ENCODE measurements at places on chromosomes 6 and 20. TPM values are rescaled to one million over a fixed set of nuclear protein-coding genes. Genes with fewer than 3 reads are reported as not detected.

GRCh38 chr20:44171775-44172571, 15.0 kb downstream of the JPH2 start:
- H3K27me3 ChIP-seq: no peaks in the 10 kb centered on the region
- no peak for DNase-seq
- no peaks in the 10 kb centered on the region for H3K4me1 ChIP-seq
- H3K27ac ChIP-seq: no peak overlapping the region
- H3K36me3 ChIP-seq: no peaks in the 10 kb centered on the region

- no peak overlapping the region for H3K4me3 ChIP-seq
- H3K27ac ChIP-seq: no peak overlapping the region
- H3K36me3 ChIP-seq: no peaks in the 10 kb centered on the region
- peaks cover 3% of the 10 kb centered on the region for H3K4me1 ChIP-seq
Measured at GRCh38 chr20:43450841-43451799, 6.6 kb upstream of the SRSF6 start.

GRCh38 chr20:43787937-43788336, 61.1 kb upstream of the GTSF1L start:
- DNase-seq: no peak
- no peaks in the 10 kb centered on the region for H3K27me3 ChIP-seq
- H3K4me1 ChIP-seq: no peaks in the 10 kb centered on the region
- H3K4me3 ChIP-seq: no peak overlapping the region
- H3K27ac ChIP-seq: no peak overlapping the region

GSTA2 gene
- total RNA-seq: not detected

RBM24 gene
- 0.55 TPM for total RNA-seq

PDE7B gene
- not detected for total RNA-seq
